ENCODE measurements at places on chromosomes 12 and 14. TPM values are rescaled to one million over a fixed set of nuclear protein-coding genes. Genes with fewer than 3 reads are reported as not detected.

Gene PELI2
- polyA plus RNA-seq = 2.7 TPM

Gene JAG2
- polyA plus RNA-seq = 0.17 TPM

Gene KERA
- not detected for polyA plus RNA-seq

Gene GALNT8
- polyA plus RNA-seq = 0.48 TPM

Gene JDP2
- polyA plus RNA-seq = 0.47 TPM

Gene CEP170B
- polyA plus RNA-seq = not detected

Gene SRRM4
- not detected for polyA plus RNA-seq

Gene IFNG-AS1
- 1.7 TPM for polyA plus RNA-seq

Gene ALDH1L2
- polyA plus RNA-seq = not detected

Gene NOXRED1
- polyA plus RNA-seq = not detected

Gene KRT5
- not detected for polyA plus RNA-seq

Gene CLEC1A
- polyA plus RNA-seq = not detected

Gene CSAD
- polyA plus RNA-seq = 3.8 TPM

Gene SIX1
- polyA plus RNA-seq = not detected

Measured in immature natural killer cell (primary cell).